ENCODE measurements at places on chromosomes 2 and 18.

GRCh38 chr2:32738939-32739338 lies 111.1 kb downstream of the TTC27 start:
- no peak for DNase-seq

DNA sequence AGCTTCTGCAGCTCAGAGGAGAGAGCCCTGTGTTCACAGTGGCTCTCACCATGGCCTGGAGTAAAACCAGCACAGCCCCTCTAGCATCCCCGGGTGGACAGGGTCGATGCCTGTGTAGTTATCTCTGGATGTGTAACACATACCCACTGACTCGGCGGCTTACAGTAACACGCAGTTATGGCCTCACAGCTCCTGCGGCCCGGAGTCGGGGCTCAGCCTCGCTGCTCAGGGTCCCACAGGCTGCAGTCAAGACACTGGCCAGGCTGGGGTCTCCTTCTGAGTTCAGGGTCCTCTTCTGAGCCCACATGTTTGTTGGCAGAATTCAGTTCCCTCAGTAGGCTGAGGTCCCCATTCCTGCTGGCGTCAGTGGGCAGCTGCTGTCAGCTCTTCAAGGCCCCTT lies 2.5 kb upstream of the RAB17 start:
- no peak for DNase-seq

- DNase-seq = no peak
Measured at GRCh38 chr18:44098551-44099098, 582.1 kb upstream of the SETBP1 start.

DNA sequence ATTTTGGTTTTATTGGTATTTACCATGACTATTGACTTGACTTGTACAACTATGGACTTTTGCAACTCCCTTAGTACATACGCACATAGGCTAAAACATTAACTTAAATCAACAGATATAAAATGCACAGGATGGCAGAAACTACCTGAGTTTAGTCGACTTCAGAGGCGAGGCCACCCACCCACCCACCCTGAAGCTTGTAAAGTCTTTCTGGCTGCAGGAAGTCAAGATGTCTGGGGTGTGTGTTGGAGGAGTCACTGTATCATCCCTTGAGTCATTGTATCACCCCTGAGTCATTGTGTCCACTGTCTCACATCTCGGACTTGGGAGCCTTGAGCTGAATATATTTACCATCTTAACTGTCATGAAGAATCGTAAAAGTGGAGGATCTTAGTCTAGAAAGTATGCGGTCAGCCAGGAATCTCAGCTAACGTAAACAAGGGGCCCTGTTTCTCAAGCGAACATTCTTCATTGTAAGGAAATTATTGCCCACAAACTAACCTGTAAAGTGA lies 140.0 kb upstream of the ST6GAL2 start:
- DNase-seq = no peak

GRCh38 chr2:69422198-69422597 lies 15.0 kb downstream of the NFU1 start:
- DNase-seq = no peak

DNA sequence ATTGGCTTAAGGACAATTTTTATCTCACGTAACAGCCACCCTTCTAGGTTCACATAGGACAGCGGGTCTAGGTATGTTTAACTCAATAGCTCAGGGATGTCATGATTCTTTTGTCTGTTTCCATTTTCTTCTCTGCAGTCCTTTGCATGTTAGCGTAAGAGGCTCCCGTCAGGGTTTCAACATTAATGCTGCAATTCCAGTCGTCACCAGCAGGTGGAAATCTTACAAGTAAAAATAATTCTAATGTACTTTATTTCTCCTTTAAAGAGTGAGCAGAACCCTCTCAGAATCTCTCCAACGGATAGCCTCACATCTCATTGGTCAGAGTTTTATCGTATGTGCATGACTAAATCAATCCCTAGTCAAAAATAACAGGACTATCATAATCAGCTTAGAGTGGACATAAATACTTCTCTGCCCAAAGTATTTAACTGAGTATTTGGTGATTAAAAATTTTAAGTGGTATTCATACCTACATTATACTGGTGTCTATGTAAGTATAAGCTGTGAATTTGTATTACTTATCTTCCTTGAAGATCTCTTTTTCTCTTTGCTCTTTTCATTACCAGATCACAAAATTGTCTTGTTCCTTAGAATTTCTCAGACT lies 487.2 kb upstream of the GCFC2 start:
- DNase-seq = no peak

- no peak for DNase-seq
Measured at GRCh38 chr18:420661-421246, 79.7 kb downstream of the COLEC12 start.

GRCh38 chr18:73544032-73544431 lies 603.6 kb downstream of the FBXO15 start:
- no peak for DNase-seq

DNA sequence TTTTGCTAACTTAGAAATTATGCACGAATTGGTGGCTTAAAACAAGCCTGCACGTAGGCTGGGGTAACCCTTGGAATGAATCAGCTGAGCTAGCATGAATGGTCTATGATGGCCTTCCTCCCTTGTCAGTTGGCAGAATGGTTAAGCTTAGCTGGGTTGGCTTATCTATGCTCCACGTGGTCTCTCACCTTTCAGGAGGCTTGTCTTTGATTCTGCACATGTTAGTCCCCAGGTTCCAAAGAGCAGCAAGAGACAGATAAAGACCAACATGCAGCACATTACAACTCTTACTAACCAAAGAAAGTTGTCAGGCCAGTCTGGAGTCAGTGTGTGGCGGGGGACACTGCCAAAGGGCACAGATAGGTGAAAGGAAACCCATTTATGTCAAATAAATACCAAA lies 700.9 kb upstream of the SYT4 start:
- DNase-seq = no peak

DNA sequence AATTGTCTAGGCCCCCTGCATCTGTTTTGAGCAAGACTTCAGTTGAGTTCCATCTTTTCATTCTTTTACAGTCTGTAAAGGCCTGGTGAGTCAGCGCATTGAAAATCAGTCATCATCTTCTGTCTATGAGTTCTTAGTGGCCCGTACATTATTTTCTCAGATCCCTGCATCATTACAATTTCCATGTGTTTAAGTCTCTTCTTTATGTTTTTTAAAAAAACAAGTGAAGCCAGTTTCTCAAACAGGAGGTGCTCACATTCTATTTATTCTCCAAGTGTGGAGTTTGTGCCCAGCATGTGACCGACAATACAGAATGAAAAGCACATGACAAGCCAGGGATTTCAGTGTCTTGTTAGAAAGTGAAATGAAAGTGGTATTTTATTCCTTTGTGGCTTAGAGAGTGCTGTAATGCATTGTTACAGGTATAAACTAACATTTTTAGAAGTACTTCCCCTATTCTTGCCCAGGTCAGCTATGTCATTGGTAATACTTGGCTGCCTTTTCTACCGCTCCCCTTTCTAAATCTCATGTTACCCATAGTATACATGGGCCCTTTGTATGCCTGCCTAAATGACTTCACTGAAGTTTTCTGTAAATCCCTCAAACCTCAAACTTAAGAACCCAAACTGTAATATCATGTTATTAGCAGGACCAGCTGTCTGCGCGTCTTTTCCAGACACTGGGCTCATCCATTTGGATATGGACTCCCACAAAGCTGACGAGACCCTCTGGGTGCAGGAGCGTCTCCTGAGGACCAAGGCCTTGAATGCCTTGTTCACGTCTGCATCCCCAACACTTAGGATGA lies 67.6 kb downstream of the FEZ2 start:
- no peak for DNase-seq

DNA sequence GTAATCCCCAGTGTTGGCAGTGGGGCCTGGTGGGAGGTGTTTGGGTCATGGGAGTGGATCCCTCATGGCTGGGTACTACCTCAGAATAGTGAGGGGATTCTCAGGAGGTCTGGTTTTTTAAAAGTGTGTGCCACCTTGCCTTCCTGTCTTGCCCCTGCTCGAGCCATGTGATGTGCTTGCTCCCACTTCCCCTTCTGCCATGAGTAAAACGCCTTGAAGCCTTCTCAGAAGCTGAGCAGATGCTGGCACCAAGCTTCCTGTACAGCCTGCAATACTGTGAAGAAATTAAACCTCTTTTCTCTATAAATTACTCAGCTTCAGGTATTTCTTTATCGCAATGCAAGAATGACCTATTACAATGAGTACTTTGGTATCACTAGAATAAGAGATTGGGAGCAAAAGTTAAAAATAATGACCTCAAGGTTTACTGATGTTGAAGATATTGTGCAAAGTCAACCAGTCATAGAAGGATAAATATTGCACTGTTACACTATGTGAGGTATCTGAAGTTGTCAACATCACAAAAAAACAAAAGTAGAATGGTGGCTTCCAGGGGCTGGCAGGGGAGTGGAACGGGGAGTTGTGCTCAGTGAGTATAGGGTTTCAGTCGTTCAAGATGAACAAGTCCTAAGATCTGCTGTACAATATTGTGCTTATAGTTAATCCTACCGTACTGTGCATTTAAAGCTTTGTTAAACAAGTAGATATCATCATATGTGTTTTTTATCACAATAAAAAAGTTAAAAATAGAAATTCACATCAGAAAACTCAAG lies 938.3 kb upstream of the CNTNAP5 start:
- DNase-seq = no peak

DNA sequence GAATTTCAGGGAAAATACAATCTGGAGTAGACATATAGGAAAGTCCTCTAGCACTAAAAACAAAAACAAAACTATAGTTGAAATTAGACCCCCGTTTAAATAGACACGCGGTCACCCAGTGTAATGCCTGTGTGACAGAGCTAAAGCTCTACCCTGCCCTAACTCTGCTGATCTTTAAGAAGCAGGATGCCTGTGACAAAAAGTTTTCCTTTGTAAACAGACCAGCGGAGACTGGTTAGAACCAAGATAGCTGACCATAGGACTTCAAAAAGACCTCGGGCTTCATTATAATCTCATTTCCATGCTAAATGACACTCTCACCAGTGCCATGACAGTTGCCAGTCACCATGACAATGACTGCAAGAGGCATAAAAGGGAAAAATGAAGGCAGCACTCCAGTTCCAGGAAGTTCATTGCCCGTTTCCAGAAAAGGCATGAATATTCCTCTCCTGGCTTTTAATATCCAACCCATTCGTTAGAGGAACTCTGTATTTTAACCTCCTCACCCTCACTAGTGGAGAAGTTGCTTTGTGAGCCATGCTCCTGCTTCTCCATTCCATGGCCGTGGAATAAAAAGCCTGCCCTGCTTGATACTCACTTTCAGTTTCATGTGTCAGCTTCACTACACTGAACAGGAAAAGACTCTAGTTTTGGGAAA lies 157.2 kb upstream of the COPS8 start:
- DNase-seq = no peak

- no peak for DNase-seq
Measured at GRCh38 chr2:74206180-74206688, 7.8 kb downstream of the MTHFD2 start.

- DNase-seq = no peak
Measured at GRCh38 chr2:229350883-229351282, 79.8 kb upstream of the PID1 start.

- no peak for DNase-seq
Measured at GRCh38 chr2:105328281-105329196, 996 bp downstream of the TGFBRAP1 start.

- DNase-seq = no peak
Measured at GRCh38 chr2:128664499-128664971, 345.9 kb upstream of the HS6ST1 start.

- DNase-seq = no peak
Measured at GRCh38 chr2:61218817-61219170, 56.8 kb downstream of the C2orf74 start.

DNA sequence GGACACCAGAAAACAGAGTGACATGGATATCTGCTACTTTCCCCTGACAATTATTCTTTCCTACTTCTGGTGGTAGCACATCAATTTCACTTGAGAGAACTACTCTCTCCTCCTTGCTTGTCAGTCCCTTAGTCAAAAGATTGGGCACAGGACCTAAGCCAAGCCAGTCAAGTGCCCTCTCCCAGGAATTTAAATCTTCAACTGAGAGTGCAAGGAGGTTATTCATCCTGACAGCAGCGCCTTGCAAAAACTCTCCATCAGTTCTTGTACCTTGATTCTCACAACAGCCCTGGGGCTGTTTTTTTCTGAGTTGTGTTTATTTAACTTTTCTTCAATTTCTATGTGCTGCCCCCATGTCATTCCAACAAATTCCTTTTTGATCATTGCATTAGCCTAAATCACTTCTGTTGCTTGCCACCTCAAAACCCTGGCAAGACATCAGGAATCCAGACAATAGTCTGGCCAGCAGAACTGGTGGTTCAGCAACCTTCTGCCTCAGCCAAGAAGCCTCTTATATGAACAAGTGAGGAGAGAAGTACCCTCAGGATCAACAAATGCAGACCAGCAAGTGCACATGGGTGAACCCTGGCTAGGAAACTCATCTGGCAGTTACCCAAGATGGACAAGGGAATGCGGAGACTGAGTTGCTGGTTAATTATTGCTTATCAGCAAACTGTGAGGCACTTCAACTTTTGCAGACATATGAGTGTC lies 19.4 kb downstream of the COL4A3 start:
- no peak for DNase-seq

GRCh38 chr2:36800381-36800780 lies 103.9 kb downstream of the VIT start:
- DNase-seq = peak; percentile 23

- no peak for DNase-seq
Measured at GRCh38 chr2:218807626-218808025, 24.0 kb downstream of the PRKAG3 start.

DNA sequence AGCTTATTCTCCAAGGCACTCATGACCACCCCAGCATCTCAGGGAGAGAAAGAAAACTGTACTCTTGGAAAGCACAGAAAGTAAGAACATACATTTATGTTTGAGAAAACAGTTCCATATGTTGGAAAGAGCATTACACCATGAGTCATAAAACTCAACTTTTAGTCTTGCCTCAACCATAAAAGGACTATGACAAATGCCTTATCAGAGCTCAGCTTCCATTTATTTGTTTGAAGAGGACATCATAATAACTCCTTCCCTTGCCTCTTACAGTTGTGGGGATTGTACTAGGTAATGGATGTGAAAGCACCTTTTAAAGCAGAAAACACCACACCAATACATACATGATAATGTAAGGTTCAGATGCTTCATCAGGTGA lies 370.8 kb downstream of the LNPK start:
- no peak for DNase-seq

GRCh38 chr2:23499439-23499838 lies 114.5 kb downstream of the KLHL29 start:
- DNase-seq = no peak

- DNase-seq = no peak
Measured at GRCh38 chr2:85971366-85971765, 82.6 kb upstream of the ST3GAL5 start.

DNA sequence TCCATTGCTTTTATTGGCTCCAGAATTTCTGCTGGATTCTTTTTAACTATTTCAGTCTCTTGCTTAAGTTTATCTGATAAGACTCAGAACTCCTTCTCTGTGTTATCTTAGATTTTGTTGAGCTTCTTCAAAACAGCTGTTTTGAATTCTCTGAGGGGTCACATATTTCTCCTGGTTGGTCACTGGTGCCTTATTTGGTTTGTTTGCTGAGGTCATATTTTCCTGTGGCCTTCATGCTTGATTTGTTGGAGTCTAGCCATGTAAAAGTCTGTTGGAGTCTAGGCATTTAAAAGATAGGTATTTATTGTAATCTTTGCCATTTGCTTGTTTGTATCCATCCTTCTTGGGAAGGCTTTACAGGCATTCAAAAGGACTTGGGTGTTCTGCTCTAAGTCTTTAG lies 398.7 kb downstream of the DSEL start:
- no peak for DNase-seq
